Epithelial cell of proximal tubule (primary cell): ENCODE measurements at places on chromosomes 5 and 9. TPM values are rescaled to one million over a fixed set of nuclear protein-coding genes. Genes with fewer than 3 reads are reported as not detected.

- no peak for DNase-seq
These were observed 261.8 kb downstream of the NR3C1 start for GRCh38 chr5:143141652-143142051.

DNA sequence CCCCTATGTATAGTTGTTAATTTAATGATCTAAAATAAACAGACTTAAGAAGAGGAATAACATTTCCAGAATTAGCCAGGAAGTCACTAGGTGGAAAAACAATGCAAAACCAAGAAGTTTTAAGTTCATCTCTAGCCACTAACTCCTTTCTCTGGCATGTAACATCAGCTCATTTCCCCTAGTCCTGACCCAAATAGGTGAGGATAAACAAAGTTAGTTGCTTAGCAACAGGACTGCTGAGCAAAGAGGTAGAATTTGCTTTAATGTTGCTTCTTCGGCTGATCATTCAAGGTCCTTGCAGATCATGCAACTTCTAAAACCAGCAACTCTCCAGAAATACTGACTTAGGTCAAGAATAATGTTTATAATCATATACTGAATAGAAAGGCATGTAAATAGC is 675.8 kb downstream of the CETN3 start:
- no peak for DNase-seq

DNA sequence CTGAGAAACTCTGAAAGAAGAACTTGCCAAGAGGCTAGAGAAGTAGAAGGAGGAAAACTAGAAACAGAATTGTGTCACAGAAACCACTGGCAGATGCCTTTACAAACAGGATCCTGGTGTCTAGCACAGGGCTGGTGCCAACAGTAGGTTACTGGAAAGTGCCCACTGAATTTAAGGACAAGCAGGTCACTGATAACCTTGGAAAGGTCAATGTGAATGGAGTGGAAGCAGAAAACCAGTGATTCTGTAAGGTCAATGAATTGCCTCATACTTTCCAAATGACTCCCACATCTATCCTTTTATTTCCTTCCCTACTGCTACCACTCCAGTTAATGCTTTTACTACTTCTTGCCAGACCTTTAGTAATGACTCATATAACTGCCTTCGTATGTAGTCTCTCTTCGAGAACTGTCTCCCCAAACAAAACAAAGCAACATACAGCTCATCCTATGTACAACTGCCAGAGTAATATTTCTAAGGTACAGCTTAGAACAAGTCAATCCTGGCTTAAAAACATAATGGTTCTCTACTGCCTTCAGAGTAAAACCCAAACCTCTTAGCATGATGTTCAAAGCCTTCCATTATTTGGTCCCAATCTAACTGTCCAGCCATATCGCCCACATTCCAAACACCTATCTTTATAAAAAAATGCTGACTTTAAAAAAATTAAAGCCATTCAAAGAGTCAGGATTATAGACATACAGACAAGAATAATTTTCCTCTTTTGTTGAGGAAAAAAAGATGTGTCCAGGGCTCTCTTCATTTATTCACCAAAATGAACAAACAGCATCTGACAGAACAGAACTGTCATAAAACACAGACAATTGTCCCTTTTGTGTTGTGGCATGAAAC is 52.5 kb downstream of the NR3C1 start:
- no peak for DNase-seq

DNA sequence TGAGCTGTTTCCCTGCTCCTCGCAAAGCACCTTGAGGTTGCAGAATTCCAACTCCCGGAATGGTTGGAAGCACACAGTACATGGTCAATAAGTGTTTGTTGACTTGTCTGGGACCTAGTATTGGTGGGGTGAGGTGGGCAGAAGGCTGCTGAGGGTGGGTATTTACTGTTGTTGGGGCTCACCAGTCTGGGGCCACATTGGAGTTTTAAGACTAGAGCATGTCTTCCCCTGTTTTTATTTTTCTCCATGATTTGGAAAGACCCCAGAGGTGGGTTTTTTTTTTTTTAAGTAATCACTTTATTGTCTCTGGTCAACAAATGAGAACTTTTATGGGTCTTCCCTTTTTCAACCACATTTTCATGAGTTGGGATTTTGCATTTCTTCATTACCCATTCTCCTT is 55.1 kb downstream of the IRF1 start:
- no peak for DNase-seq

DNA sequence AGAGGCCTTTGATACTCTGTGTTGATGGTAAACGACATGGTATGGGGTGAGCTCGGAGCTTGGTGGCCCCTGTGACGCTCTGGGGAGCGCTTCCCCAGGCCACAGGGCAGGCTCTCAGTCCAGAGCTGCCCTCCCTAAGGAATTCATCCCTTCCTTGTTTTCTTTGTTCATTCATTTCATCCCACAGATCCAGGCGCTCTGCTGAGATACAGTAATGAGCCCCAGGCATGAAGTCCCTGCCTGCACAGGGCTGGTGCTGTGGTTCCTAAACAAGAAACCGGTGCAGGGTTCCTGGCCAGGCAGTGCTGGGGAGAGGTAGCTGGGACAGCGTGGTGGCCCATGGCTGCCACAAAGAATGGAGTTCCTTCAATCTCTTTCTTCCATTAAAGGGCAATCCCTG is 14.4 kb downstream of the NEK6 start:
- no peak for DNase-seq

DNA sequence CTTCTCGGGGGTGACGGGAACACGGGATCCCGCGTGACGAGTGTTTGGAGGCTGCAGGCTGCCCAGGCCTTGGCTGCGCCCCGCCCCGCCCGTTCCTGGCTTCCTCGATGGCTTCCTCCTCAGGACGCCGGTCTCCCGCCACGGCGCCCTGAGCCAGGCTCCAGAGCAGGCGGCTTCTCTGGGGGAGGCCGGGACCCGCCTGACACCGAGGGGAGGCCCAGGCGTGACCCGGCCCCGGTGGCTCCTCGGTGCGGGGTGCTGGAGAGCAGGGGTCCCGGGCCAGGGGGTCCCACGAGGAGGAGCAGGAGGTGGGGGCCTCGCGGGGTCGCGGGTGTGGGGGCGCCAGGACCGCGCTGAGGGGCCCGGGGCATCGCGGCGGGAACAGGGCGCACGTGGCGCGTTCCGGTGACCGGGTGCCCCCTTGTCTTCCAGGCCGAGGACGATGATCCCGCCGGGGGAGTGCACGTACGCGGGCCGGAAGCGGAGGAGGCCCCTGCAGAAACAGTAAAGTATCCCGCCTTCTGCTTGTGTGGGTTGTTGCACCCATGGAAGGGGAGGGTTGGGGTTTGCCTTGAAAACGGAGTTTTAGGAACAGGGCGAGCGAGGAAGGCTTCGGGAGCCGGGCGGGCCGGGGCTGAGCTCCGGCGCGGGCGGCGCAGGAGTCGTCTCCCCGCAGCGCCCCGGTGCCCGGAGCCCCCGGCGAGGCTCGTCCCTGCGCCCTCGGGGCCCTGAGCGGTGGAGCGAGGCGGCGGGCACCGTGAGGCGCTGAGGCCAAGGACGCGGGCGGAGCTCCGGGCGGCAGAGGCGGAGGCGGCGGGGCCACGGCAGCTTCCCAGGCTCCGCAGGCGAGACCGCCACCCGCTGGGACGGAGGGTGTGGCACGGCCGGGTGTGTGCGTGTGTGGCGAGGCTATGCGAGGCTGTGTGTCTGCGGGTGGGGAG is 22.2 kb downstream of the AHRR start:
- no peak for DNase-seq

DNA sequence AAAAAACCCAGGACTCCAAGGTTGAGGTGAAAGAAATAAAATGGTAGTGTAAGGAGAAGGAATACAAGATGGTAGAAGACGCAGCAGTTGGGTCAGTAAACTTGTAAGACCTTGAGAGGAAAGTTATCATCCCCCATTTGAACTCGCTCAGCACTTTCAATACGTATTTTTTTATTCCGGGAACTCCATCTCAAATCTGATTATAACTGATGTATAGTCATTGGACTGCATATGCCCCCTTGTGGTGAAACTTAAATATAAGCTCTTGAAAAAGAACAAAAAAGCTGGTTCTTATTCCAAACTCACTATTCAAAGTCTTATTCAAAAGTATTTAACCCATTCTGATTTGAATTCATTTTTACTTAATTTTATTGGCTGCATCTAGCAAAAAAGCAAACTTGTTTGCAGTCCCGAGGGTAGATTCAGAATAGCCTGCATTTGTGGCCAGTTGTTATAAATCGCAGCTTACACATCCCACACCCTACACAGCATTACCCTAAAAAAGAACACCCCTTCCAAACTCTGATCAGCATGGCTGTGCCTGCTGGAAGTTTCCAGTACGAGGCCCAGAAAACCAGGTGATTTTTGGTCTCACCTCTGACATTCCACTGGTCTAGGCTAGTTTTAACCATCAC is 118.0 kb downstream of the ESM1 start:
- no peak for DNase-seq

GRCh38 chr9:104604801-104605200 is 626 bp downstream of the OR13C2 start:
- no peak for DNase-seq

- DNase-seq: no peak
These were observed 122.8 kb upstream of the STC2 start for GRCh38 chr5:173451031-173451430.

- DNase-seq: no peak
These were observed 650.0 kb upstream of the SGCD start for GRCh38 chr5:155676967-155677366.

GRCh38 chr9:113622600-113623400 is 159.3 kb downstream of the RGS3 start:
- peak; percentile 95 for DNase-seq

GRCh38 chr9:137302449-137303150 is 529 bp upstream of the NRARP start:
- no peak for DNase-seq

DNA sequence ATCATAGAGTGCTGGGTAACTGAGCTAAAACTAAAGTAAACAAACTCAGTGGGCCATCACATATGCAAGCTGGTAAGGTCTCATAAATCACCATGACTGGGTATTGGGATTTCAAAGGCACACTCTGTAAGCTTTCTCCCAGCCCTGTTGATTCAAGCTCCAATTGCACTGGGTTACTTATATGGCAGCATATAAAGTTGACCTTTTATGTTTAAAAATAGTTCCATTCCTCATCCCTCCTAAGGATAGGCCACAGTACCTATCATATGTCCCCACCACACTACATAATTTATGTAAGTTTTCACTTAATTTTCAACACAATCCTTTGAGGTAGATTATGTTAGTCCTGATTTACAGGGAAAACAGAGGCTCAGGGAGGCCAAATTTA is 438.4 kb downstream of the RAB3C start:
- DNase-seq: no peak

GRCh38 chr5:11584017-11584416 is 320.2 kb downstream of the CTNND2 start:
- no peak for DNase-seq

- no peak for DNase-seq
These were observed 71.2 kb downstream of the NIPSNAP3B start for GRCh38 chr9:104835161-104835560.

Gene GBGT1
- total RNA-seq: 9.8 and 10.0 TPM in 2 replicates

Gene TEX10
- 25.9 and 42.6 TPM in 2 replicates for total RNA-seq

Gene TLR4
- total RNA-seq: 1.7 and 7.2 TPM in 2 replicates

Gene PDLIM7
- 286 and 420 TPM in 2 replicates for total RNA-seq

Gene PTGDS
- total RNA-seq: not detected in 2 replicates

Gene DBH
- total RNA-seq: not detected in 2 replicates

Gene AQP7
- total RNA-seq: not detected in 2 replicates
